ENCODE measurements at places on chromosomes 13 and 19.

DNA sequence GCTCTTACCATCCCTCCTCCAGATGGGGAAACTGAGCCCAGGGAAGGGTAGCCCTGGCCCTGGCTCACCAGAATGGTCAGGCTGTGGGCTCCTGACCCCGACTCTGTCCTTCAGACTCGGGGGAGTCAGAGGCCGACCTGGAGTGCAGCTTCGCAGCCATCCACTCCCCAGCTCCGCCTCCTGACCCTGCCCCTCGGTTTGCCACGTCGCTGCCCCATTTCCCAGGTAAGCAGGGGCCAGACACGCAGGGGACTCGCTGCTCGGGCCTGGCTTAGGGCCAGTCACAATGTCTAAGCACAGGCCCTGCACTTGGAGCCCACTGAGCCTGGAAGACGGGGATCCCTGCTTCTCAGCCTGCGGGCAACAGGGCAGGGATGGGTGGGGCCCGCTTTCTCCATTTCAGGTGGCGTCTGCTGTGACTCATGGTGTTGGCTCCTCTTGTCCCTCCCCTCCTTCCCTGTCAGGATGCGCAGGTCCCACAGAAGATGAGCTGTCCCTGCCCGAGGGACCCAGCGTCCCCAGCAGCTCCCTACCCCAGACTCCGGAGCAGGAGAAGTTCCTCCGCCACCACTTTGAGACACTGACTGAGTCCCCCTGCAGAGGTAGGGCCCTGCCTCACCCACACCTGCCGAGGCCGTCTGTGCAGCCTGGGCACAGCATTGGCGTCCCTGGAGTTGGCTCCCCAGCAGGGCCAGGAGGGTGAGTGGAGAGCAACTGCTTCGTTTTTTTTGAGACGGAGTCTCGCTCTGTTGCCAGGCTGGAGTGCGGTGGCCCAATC is 9.2 kb upstream of the OVOL3 start:
- DNase-seq, result no peak

- DNase-seq, result no peak
Measured at GRCh38 chr13:110010404-110011138, 224.2 kb upstream of the IRS2 start.

GRCh38 chr13:32426191-32426989 is 1.5 kb downstream of the N4BP2L1 start:
- no peak for DNase-seq

DNA sequence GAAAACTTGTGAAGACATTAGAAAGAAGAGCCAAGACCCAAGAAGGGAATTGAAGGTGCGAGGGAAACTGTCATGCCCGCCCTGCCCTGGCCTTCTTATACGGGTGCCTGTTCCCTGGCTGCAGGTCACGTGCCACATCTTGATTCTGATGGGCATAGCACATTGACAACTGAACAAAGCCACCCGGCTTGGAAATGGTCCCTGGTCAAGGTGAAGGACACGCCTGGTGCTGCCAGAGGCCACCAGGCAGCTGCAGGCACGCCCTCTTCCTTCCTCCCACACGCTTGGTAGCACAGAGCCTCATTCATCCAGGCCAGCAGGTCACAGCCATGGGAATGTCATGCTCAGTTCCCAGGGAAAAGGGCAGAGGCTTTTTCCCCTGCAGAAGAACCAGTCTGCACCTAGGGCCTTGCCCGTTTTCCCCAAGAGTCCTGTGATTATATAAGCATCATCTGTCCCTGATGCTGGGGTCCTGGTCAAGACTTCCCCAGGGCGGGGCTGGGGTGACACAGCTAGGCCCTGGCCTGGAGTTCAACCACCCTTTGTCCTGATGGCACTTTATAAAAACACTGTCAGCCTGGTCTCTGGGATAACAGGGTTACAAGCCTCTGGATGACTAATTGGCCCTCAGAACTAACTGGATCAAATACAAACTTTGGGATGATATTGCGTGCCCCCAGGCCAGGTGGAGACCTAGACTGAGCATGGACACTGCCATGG is 56.0 kb downstream of the CDADC1 start:
- no peak for DNase-seq

GRCh38 chr19:4814625-4815425 is 16.7 kb downstream of the TICAM1 start:
- no peak for DNase-seq

DNA sequence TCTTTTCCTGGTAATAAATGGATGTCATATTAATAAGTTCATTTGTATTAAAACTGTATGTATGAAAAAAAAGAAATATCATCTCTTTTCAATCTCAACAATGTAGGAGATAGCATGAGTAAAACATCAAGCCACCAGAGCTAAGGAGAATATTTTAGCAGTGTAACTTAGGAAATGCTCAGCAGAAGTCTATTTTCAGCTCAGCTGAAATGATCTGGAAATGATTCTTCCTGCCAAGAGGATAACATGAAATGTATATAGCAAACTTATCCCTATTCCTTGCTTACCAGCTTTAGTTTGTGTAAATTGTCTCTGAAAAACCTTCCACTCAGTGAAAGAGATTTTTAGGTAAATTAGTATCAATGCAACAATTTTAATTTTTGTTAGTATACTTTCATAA is 1194.4 kb downstream of the SLITRK1 start:
- no peak for DNase-seq

DNA sequence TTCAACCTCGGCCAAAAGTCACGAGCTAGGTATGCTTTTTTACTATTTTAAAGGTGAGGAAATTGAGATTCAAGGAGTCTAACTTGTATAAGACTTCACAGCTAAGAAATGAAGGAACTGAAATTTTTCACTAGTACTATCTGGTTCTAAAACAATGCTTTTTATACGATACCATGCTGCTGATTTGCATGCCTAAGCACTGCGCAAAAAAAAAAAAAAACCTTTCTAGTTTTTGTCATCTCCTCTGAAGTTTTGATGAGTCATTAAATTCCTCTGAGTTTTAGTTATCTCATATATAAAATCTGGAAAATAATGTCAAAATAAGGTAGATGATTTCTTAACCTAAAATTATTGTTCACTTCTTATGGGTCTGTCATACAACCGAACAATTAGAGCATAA is 28.0 kb upstream of the UFM1 start:
- DNase-seq, result no peak

- DNase-seq, result no peak
Measured at GRCh38 chr13:107329991-107330390, 762.1 kb upstream of the ARGLU1 start.

GRCh38 chr13:37319031-37319443 is 213.6 kb upstream of the CSNK1A1L start:
- DNase-seq, result no peak

All from esophagus squamous epithelium (tissue), 5 donors.